Progenitor cell of endocrine pancreas (in vitro differentiated cells): ENCODE measurements at places on chromosomes 3 and 15. TPM values are rescaled to one million over a fixed set of nuclear protein-coding genes. Genes with fewer than 3 reads are reported as not detected.

TMEM40 gene
- 0.36 TPM in 1 of 2 replicates, not detected in the other for total RNA-seq

MRPS11 gene
- total RNA-seq = 40.8 and 43.1 TPM in 2 replicates

GRCh38 chr3:140715035-140715434, 37.2 kb downstream of the TRIM42 start:
- DNase-seq = no peak

- DNase-seq = no peak
Measured at GRCh38 chr3:189589179-189589569, 42.0 kb upstream of the TP63 start.

ASB14 gene
- not detected in 2 replicates for total RNA-seq

DNA sequence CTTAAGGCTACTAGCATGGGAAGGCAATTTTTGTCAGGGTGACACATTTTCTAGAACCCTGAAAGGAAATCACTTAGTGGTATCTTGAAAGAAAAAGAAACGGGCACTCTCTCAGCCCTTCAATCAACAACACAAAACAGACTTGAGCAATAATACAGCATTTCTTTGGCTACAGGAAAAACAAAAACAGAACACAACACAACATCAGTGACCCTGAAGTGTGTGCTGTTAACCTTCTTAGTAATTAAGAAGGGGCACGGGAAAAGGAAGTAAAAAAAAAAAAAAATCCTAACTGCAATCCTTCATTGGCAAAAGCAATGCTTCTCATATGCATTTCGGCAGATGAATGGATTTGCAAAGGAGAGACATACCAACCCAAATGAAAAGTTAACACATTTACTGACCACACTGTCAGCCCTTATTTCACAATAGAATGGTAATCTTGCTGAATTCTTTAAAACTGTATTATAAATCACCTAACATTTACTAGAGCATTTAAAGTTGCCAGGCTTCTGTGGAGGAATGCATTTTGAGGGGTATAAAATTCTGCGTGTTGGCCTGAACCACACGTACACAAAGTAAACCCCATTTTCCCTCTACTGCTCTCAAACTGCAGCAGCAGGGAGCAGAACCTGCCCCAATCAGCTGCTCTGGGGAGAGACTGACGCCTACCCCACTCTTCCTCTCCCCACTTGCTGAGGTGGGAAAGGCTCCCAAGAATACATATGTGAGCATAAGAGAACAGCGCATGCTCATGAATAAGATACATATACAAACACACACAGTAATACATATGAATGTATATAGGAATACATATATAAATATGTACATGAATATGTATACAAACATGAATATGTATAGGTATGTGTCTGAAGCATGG, 198.5 kb downstream of the FOXP1 start:
- DNase-seq = no peak

DNA sequence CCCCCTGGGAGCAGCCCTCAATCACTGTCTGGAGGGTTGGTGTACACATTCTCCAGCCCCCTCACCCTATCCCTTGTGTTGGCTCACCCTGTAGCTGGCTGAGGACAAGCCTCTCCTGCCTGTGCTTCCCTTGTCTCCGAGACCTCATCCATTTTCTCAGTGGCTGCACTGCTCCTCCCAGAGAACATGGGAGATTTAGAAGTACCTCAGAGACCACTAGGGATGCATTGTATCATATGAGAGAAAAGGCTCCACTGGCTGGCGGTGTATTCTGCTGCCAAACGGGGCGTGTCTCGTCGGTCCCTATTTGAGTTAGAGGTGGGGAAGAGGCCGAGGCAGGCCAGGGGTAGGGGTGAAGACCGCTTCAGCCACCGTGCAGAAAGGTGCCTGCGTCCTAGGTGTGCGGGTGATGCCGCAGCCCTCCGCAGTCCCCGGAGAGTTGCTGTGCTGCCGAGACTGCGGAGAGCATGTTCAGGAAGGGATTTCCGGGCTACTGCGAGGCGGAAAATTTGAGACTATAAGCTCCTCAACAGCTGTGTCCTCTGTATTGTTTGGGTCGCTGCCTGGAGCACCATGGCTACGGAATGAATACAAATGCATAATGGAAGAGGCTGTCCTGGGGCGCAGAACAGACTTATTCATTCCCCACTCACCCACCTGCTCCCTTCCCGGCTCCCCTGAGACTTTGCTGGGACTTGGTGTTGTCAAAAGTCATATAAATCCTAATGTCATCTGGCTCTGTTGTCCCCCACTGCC, 43.8 kb downstream of the SPSB4 start:
- no peak for DNase-seq

SPTSSB gene
- 28.0 and 30.1 TPM in 2 replicates for total RNA-seq

DNA sequence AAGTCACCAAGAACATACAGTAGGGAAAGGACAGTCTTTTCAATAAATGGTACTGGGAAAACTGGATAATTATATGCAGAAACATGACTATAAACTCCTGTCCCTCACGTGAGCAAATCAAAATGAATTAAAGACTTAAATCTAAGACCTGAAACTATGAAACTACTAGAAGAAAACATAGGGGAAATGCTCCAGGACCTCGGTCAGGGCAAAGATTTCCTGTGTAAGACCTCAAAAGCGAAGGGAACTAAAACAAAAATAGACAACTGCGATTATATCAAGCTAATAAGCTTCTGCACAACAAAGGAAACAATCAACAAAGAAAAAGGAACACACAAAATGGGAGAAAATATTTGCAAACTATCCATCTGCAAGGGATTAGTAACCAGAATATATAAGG, 62.7 kb downstream of the CRYGS start:
- DNase-seq = no peak

DNA sequence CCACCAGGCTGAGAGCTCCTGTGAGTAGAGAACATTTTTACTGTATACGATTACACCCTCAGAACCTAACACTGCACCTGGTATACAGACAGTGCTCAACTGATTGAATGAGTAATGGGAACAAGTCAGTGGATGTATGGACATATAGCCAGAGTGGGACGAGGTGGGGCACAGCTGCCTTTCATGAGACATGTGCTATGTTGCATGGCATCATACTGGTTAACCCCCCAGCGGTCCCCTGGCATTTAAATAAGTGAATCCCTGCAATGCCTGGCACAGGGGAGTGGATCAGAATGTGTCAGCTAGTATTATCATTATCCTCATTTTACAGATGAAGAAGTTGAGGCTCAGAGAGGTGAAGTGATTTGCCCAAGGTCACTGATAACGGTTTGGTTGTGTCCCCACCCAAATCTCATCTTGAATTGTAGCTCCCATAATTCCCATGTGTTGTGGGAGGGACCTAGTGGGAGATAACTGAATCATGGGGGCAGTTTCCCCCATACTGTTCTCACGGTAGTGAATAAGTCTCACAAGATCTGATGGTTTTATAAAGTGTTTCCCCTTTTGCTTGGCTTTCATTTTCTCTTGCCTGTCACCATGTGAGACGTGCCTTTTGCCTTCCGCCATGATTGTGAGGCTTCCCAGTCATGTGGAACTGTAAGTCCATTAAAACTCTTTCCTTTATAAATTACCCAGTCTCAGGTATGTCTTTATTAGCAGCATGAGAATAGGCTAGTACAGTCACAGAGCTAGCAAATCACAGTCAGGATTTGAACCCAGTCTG, 56.0 kb upstream of the ATP2B2 start:
- no peak for DNase-seq

C3orf85 gene
- total RNA-seq = not detected in 2 replicates

GRCh38 chr15:99708563-99708962, 24.7 kb downstream of the LYSMD4 start:
- no peak for DNase-seq

DNA sequence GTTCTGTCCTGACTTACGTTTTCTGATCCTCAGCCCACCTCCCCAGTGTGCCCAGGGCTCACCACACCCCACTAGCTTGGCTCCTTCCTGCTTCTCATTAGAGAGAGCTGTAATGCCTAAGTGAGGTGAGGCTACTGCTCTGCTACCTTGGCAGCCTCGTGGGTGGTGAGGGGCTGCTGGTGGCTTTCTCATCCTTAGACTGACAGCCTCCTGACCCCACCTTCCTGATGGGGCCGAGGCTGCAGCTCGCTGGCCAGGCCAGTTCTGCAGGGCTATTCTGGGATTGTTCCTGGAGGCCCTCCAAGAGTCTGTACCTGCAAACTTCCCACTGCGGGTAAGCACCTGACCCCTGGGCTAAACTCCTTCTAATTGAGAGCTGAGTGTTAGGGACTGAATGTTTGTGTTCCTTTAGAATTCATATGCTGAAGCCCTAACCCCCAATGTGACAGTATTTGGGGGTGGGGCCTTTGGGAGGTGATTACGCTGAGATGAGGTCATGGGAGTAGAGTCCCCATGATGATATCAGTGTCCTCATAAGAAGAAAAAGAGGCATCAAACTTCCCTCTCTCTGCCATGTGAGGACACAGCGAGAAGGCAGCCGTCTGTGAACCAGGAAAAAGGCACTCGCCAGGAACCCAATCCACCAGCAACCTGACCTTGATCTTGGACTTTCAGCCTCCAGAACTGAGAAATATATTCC, 38.1 kb upstream of the IQSEC1 start:
- no peak for DNase-seq

DNA sequence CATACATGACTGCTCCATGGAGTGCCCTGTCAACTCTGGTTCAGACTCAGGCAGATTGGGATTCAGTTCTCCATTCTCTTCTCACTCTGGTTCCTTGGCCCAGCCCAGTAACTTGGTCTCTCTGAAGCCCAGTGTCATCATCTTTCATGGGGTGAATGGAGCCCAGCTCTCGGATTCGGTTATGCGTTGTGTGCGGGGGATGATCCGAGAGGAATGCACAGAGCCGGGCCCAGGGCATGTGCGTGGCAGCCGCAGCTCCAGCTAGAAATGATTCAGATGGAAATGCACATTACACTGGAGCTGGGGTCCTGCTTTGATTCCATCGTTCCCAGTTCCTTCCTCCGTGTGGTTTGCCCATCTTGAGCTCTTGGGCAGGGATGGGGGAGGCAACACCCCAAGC, 189.4 kb downstream of the FEZF2 start:
- no peak for DNase-seq

GRCh38 chr3:30972449-30972848, 78.0 kb upstream of the GADL1 start:
- DNase-seq = no peak

DNA sequence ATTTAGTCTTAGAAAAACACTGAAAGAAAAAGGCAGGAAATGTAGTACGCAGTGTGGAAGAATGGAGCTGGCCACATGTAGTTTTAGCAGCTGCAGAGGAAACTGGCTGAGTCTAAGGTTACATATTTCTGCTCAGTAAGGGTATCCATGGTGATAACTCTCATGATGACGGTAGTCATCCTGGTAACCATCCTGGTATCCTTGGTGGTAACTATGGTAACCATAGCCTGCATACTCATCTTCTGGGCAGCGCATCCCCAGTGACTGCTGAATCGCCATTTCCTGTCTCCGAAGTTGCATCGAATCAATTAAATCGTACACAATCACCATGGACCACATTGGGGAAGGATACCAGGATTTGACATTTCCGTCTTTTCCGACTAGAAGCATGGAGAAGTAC, 35.7 kb downstream of the CCDC80 start:
- no peak for DNase-seq

GRCh38 chr15:39472621-39473297, 108.1 kb upstream of the THBS1 start:
- no peak for DNase-seq

GRCh38 chr15:22945071-22945470, 35.1 kb downstream of the CYFIP1 start:
- DNase-seq = no peak

- DNase-seq = no peak
Measured at GRCh38 chr15:90762109-90762508, 45.0 kb downstream of the BLM start.

- DNase-seq = no peak
Measured at GRCh38 chr3:46453526-46454208, 11.0 kb downstream of the LTF start.

GRCh38 chr15:44550734-44551133, 13.8 kb downstream of the EIF3J start:
- no peak for DNase-seq

DNA sequence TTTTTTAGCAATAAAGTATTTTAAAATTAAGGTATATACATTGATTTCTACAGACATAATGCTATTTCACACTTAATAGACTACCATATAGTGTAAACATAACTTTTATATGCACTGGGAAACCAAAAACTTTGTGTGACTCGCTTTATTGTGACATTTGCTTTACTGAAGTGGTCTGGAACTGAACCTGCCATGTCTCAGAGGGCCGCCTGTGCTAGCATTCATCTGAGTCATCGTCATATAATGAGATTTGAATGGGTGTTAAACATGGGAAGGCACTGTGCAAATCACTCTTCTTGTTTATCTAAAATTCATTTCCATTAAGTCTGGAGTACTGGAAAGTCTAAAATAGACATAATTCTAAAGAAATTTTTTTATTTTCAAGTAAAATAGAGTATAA, 12.9 kb downstream of the EIF2AK4 start:
- DNase-seq = no peak

GRCh38 chr15:63593705-63594671, 3.2 kb upstream of the FBXL22 start:
- DNase-seq = no peak

DNA sequence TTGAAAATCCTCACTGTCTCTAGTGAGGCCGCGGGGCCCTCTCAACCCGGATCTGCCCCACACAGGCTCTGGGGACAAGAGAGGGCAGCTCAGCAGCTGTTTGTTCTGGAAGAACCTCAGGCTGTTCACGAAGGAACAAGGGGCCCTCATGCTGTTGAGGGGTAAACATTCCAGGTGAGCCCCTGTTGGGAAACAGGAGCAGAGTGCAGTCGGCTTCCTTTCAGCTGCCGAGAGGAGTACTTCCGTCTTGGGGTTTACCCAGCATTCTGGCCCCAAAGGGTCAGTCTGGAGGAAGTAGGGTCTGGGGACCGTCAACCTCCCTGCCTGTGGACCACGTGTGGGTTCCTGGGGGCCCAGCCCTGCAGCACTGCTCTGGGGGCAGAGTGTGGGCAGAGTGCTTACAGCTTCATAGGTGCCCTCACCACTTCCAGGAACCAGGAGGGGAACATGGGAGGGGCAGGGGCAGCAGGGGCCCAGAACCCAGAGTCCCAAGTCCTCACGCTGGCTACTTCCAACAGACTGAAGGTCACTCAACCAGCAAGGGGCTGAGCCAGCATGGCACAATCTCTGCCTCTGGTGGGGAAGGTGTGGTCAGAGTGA, 49.2 kb upstream of the CTSH start:
- no peak for DNase-seq

RHOV gene
- total RNA-seq = 4.4 and 5.1 TPM in 2 replicates

DNA sequence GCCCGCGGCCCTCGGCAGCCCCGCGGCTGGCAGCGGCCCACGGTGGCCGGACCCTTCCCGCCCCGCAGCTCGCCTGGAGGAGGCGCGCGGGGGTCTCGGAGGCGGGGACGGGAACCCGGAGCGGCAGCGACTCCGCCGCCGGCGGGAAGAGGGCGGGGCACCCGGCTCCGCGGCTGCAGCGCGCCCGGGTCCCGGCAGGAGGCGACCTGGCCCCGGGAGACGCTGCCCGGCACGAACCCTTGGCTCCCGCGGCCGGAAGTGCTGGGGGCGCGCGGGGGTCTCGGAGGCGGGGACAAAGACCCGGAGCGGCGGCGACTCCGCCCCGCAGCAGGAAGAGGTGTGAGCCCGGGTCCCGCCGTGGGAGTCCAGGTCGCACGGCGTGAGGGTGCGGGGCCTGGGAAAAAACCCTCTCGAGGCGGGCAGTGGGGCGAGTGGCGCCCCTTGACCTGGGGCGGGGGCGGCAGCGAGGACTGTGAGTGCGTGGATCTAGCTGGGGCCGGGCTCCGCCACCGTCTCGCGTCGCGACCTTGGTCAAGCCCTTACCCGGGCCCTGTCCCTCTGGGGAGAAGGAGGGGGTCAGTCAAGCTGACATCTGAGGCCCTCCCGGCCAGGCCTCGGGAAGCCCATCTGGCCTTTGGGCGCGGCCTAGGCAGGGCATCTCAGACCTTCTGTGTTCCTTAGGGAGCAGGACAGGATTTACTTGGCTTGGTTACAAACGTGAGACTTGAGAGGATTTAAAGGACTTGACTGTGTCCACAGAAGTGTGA, at the start of gene CIB2:
Gene CIB2 (minus strand): TSS at position 151 of the 767 bp plus-strand sequence. CDS start 230 bp downstream, outside the sequence.
- DNase-seq = peak; percentile 89

GCSAM gene
- not detected in 2 replicates for total RNA-seq
